ENCODE measurements at places on chromosomes 1 and 21.

DNA sequence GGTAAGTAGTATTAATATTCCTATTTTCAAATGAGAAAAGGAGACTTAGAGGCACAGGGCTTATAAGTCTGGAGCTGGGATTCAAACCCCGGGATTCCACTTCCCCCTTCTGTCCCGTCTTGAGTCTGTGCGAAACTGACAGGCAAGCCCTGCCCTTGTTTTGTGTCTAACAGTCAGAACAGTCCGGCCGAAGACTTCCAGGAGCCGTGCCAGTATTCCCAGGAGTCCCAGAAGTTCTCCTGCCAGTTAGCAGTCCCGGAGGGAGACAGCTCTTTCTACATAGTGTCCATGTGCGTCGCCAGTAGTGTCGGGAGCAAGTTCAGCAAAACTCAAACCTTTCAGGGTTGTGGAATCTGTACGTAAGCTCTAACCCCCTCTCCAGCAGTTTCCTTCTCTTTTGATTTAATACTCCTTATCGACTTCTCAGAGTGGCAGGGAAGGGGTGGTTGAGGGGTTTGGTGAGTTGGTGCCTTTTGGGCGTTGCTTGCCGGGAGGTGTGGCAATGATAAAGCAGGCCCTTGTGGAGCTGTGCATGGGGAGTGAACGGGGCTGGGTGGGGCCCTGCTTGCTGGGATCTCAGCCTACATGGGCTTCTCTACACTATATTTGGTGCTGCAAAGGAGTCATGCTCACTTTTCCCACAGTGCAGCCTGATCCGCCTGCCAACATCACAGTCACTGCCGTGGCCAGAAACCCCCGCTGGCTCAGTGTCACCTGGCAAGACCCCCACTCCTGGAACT, 29.4 kb downstream of the IL6R start:
- DNase-seq, result no peak

DNA sequence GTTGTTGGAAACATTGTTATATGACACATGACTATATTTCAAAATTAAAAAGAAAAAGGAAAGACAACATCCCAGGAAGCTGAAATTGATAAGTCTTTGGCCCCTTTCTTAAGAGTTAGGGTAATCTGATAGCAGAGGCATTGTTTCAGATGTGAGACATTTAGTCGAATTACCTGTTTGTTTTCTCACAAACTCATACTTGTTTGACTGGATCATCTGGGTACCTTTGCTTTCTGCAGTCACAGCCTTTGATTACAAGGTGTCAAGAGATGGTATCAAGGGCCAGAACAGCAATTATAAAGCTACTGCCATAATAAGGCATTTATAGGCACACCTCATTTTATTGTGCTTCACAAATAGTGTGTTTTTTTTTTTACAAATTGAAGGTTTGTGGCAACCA, 136.3 kb downstream of the DUSP10 start:
- DNase-seq, result no peak

DNA sequence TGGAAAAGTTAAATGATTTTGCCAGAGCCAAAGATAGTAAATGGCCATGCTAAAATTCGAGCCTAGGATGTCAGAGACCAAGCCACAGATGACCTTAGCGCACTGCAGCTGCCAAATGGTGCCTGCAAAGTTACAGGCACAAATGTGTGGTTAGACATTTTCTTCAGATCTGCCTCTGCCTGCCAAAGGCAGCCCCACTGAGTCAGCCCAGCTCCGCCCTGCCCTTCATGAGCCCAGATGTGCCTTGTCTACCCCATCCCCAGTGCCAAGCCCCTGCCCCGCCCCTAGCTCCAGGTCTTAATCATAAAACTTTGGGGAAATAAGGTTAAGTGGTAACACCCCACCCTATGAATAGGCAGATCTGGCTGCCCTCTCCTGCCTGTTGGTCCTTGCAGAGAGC, 105.9 kb downstream of the DTL start:
- no peak for DNase-seq

GRCh38 chr1:210527091-210527490, 198.4 kb downstream of the HHAT start:
- no peak for DNase-seq

DNA sequence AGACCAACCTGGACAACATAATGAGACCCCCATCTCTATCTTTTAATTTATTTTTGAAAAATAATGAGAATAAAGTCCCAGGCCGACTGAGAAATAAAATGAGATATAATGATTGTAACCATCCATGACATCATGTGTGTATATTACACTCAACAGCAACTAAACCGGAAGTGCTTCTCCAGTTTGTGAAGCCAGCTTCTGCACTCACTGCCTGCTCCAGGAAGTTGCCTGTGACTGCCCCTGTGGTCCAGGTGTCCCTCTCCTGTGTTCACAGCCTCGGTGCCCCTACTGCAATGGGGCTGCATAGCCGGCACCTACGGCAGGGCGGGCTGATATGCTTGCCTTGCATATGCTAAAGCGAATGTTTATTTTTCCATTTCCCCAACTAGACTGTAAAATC, 68.3 kb downstream of the SSBP3 start:
- no peak for DNase-seq

DNA sequence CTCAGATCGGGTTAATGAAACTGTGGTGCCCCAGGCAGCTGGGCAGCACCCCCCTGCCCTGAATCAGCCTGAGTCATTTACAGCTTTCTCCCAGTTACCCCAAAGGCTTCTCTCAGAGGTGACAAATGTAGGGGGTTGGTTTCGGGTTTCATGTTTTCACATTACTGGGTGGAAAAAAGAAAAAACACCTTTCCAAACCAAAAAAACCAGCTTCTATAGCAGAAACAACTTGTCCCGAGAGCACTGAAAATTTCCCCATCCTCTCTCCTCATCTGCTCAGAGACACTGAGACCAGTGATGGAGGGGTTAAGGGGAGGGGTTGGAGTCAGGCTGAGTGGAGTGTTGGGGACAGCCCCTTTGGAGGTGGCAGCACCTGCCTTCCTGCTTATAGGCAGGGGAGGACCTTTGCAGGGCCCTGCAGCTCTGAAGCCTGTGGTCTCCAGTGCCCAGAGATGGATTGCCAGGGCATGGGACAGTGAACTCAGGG, 15.6 kb downstream of the UTP11 start:
- DNase-seq, result no peak

DNA sequence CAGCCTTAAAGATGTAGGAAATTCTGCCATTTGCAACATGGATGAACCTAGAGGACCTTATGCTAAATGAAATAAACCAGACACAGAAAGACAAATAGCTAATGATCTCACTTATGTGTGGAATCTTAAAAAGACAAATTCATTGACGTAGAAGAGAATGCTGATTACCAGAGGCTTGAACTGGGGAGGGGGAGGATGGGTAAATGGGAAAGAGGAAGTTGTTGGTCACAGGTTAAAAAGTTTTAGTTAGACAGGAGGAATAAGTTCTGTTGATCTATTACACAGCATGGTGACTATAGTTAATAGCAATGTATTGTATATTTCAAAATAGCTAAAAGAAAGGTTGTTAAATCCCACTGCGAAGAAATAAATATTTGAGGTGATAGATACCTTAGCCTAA, 62.8 kb downstream of the PKN2 start:
- DNase-seq, result no peak

GRCh38 chr1:185229981-185230380, 73.0 kb downstream of the SWT1 start:
- no peak for DNase-seq

- DNase-seq, result no peak
Measured at GRCh38 chr1:14926229-14926628, 227.3 kb upstream of the TMEM51 start.

- no peak for DNase-seq
Measured at GRCh38 chr1:171884475-171884874, 43.2 kb downstream of the DNM3 start.

DNA sequence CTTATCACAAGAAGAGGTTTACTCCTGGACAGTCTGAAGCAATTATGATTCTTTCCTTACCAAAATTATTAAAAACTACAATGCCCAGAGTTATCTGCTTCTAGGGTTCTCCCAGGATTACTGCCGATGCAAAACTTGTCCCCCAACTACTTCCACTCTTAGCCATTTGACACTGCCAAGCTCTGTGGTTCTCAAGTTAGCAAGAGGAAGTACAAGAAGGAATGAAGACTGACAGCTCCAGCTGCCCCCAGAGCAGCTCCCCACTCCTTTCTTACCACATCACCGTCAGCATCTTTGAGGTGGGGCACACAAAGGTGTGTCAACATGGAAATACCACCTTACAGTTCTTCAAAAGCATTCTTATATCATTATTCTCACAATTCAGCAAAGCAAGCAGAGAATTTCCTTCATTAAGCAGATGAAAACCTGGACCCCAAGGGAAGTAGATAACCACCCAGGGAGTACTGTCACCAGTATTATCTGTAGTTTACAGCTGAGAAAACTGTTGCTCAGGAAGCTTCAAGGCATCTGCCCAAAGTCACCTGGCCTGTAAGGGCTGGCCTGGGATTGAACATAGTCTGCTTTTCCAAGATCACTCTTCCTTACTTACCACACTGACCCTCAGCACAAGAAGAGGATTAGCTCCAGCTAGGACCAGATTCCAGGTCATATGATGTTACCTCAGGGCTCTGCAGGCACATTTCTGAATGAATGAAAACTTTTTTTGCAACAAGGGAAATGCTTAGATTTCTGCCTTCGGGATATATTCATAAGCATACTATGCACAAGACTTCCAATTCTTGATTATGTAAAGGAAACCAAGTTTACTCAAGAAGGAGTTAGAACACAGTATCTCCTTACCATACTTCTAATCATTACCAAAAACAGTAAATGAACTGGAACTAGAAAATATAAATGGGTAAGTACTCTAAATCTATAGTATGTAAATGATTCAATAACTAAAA, 9.3 kb downstream of the PSMG1 start:
- no peak for DNase-seq

DNA sequence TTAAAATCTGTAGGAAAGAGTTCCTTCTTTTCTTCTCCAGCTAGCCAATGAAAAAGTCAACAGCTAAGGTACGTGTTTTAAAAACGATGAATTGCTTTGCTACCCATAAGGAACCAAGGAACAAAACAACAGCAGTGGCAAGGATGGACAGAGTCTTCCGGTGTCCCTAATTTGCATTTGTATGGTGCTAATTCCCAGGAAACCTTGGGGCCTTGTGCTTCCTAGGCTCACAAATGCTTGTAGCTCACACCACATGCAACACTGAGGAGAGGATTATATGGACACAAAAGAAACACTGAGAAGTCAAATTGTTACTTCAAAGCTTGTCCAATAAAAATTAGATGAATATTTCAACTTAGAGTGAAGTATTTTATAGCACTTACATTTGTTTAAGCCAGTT, 1.8 kb upstream of the PGBD5 start:
- DNase-seq, result no peak

GRCh38 chr1:236143104-236143948, 987 bp downstream of the GPR137B start:
- DNase-seq, result no peak

- no peak for DNase-seq
Measured at GRCh38 chr1:176241385-176242015, 34.4 kb upstream of the COP1 start.

GRCh38 chr1:121408354-121408753, 223.6 kb downstream of the SRGAP2C start:
- no peak for DNase-seq

DNA sequence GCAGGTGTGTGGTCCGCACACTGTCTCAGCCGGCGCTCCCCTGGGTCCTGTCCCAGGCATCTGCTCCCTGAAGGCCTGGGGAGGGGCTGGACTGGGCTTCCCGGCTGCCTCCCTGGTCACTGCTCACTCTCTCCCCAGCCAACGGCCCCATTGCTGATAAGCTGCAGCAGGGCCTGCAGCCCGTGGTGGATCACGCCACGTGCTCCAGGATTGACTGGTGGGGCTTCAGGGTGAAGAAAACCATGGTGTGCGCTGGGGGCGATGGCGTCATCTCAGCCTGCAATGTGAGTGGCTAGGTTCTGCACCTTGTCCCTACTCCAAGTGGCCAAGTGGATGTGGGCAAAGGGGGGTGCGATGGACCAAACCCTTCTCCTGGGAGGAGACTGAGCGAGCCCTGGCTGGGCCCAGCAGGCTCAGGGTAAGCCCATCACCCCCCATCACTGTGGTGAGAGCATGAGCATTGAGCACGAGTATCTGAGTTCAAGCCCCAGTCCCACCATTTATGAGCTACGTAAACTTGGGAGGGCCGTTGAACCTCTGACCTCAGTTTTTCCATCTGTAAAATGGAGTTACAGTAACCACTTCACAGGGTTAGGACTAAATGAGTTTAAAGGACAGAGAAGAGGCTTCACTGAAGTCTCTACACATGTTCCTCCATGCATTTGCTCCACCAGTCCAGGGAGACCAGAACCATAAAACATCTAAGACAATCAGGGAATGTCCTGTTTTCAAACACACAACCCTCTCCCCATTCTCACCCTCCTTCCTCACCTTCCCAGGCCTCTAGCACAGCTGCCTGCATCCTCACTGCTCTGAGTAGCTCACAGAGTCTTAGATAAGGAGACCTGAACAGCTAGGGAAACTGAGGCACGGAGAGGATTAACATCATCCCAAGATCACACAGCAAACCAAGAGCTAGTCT, 6.5 kb downstream of the CTRC start:
- no peak for DNase-seq

DNA sequence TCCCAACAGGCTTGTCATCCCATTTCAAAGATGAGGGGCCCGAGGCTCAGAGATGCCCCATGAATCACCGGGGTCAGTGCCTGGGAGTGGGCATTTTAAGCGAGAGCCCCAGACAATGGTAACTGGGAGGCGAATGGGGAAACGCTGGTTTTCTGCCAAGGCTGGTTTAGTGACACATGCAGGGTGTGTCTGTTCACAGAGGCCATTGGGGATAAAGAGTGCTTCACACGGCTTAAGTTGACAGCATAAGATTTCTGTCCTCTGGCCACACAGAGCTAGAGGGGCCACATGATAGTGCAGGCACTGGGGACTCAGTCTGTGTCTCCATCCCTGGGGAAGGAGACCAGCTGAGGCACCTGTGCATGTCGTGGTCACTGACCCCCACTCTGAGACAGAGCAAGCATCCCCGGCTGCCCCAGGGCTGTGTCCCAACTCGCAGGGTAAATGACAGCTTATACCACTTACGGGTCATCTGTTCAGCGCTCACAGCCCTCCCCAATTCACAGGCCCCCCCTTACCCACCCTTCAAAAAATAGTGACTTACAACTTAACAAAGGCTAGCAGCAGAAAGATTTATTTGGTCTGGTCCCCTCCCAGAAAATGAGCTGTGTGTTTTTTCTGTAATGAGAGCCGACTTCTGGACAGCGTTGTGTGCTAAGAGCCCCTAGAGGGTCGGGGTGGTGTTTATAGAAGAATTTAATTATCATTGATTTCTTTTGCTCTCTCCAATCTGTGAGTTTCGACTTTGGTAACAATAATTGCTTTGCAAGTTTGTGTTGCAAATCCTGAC, 34.9 kb upstream of the ARHGEF16 start:
- DNase-seq, result no peak

- no peak for DNase-seq
Measured at GRCh38 chr1:147247656-147248238, 5.3 kb downstream of the CHD1L start.

- no peak for DNase-seq
Measured at GRCh38 chr1:156781585-156782186, 14.4 kb downstream of the PRCC start.

DNA sequence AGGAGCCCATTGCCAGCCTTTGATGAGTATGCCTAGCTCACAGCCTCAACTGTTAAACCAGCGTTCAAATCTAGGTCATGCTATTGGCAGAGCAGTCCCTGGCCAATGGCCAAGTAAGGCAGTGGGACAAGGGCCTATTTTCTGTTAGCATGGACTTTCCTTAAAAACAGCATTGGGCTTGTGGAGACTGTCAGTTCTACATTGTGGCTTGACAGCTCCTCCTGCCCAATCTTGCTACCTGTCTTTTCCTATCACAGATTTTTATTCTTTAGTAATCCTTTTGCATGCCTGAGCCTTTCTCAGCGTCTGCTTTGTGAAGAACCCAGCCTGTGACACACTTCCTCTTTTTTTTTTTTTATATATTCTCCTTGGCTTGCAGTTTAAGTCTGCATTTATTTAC, 56.4 kb downstream of the DIP2A start:
- DNase-seq, result no peak

Measured in stimulated activated CD4-positive, alpha-beta T cell treated with anti-CD3 and anti-CD28 coated beads, Interleukin-15, amount 100 ng/mL, for 1 hour (primary cell).